ENCODE measurements at places on chromosomes 16 and 17.

DNA sequence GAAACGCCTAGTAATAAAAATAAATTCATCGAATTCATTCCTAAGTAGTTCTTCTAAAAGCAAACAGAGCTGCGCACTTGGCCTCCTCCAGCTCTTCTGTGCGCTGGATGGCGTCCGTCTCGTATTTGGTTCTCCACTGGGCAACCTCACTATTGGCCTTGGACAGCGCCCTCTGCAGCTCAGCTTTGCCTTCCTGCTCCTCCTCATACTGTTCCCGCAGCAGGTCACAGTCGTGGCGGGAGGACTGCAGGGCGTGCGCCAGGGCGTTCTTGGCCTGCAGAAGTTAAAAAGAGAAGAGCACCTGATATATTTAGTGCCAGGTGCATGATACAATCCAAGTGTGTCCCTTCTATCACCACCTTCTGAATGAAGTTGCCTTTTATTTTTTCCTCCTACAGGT, 21.8 kb downstream of the MYH3 start:
- DNase-seq, result no peak

- DNase-seq, result no peak
Measured at GRCh38 chr17:52134641-52135040, 23.9 kb downstream of the CA10 start.

- peak; percentile 30 for DNase-seq
Measured at GRCh38 chr17:74770498-74771318, 5.4 kb downstream of the NAT9 start.

- DNase-seq, result no peak
Measured at GRCh38 chr16:88365244-88365865, 17.4 kb upstream of the ZNF469 start.

- DNase-seq, result no peak
Measured at GRCh38 chr16:51287121-51287755, 136.2 kb upstream of the SALL1 start.

DNA sequence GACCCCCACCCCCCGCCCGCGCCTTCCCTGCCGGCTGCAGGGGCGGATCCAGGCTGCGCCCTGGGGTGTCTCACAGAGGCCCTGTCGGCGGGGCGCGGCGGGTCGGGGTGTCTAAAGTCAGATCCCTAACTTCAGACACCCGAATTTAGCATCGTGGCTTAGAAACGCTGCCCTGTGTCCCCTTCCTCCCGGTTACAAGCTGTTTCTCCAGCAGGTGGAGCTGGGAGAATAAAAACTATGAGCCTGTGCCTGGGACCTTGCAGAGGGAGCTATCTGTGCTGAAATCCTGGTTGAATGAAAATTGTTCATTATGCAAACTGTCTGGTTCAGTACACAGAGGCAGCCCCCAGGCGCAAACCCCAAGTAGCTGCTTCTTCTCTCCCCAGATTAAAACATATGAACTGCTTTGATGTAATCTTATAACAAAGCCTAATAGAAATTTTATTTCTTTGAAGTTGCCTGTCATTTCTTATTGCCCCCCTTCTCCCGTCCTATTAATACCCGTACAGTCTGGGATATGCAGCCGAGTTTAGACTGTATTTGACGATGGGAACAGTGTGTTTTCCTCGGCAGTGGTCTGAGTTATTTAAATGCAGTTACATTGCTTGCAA, 79.0 kb downstream of the RPA1 start:
- DNase-seq, result peak; percentile 33

GRCh38 chr17:79612468-79613194, 1.8 kb upstream of the RBFOX3 start:
- peak; percentile 18 for DNase-seq

DNA sequence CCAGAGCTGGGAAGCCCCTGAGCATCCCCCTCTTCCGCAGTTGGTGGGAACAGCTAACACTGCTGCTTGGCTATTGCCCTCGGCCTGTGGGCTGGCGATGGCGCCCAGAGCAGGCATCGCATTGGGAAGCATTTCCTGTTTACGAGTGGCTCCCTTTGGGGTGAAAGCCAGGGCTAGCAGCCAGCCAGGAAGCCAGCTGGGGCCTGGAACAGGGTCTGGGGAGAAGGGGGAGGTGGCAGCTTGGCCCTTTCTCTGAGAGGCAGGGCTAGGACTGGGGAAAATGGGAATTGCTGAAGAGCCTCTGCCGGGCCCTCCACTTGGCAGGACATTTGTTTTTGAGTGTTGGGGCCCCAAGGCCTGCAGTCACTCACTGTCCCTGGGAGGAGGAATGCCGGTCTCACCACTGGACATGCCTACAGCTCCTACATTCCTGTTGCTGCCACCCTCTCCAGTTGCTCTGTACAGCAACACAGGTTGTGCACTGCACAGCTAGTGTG, 2.4 kb upstream of the MTSS2 start:
- no peak for DNase-seq

GRCh38 chr17:47803201-47803600, 18.4 kb downstream of the OSBPL7 start:
- DNase-seq, result no peak

DNA sequence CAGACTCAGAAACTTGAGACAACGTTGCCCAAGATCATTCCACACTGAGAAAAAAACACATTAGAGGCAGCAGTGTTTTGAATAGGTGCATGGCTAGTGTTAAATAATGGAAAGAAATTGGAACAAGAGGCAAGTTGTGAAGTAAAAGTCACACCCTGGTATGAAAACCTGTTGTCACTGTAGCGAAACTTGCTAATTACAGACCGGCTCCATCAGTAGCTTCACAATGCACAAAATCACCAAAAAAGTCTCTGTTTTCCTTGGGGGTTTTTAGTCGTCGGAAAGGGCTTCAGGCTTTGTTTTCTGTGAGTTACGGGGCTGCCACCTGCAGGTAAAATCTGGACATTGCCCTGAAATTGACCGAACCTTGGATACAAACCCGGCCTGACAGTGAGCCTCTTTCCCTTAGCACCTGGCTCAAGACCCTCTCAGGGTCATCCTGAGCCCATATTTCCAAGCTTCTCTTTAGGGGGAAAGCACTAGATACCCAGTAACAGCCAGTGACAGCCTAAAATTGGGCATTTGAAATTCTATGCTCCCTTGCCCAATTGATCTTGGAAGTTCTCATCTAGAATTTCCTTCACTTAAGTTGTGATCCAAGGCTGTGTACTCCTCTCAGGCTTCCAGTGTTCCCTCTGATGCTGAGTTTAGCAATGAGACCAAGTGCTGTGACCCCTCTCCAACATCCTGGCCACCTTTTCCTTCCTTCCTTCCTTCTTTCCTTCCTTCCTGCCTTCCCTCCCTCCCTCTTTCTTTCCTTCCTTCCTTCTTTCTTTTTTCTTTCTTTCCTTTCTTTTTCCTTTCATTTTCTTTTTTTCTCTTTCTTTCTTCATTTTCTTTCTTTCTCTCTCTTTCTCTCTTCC, 7.2 kb upstream of the GRB2 start:
- peak; percentile 58 for DNase-seq

DNA sequence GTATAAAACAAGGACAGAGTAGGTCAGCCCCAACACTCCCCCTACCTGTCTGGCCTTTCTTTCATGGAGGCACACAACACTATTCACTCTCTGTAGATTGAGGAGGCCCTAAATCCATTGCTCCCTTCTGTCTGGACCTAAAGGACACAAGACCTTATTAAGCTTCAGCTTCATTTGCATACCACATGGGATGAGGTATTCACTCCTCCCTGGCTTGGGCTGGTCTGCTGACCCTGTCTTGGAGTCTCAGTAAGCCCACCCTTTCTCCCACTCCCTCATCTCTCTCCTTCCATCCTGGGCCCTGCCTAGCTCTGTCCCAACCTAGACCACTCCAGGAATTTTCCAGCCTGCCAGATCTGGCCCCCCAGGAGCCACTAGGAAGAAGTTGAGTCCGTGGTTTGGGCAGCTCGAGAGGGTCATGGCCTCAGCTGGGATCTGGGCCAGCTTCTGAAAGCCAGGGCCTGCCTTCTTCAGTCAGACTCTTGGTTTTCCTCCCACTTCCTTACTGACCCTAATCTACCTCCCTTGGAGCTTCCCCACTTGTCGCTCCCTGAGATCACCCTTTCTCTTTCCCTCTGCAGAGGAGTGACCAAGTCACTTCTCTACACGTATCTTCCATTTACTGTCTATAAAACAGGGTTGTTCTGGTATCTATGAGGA, 6.5 kb upstream of the LLGL1 start:
- peak; percentile 30 for DNase-seq

DNA sequence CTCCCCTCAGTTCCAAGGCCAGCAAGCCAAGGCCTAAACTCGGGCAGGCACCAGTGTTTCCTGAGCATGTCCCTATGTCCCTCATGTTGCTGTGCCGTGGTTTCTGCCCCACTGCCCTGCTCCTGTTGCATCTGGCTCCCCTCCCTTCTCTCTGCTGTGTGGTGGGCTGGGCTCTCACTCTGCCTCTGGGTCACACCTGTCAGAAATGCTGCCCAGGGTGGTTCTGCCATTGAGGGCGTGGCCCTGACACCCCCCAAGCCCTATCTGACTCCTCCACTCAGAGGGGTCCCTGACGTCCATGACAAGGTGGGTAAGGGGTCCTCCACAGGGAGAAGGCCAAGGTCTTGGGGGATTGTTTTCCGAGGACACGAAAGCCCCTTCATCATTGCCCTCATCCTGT, 9.2 kb upstream of the ITGA3 start:
- DNase-seq, result no peak

DNA sequence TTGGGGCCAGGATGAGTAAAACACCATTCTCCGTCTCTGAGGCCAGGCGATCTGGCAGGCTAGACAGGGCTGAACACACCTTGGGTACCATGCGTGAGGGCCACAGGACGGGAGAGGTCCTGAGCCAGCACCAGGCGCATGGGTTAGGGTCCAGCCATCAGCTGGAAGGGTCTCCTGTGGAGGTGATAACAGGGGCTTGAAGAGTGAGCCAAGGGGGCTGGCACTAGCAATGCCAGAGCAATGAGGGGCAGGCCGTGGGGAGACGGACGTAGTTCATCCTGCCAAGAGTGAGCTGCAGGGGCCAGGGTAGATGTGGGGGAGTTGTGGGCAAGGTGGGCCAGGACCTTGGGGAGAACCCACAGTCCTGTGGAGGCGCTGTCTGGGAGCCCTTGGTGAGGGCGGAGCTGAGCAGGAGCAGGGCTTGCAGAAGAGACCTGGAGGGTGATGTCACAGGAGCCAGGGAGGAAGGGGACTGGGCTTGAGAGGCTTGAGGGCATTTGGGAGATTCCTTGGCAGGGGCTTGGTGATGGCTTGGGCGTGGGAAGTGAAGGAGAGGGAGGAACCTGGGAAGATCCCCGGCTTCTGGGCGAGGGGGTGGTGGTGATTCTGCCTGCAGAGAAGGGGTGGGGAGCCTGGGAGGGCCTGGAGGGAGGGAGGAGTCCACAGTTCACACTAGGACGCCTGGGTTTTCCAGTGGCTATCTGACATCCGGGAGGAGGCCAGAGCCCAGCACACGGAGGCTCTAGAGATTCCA, 6.3 kb upstream of the NPTX1 start:
- no peak for DNase-seq

GRCh38 chr17:42608305-42609181, 631 bp downstream of the RETREG3 start:
- DNase-seq, result peak; percentile 11

DNA sequence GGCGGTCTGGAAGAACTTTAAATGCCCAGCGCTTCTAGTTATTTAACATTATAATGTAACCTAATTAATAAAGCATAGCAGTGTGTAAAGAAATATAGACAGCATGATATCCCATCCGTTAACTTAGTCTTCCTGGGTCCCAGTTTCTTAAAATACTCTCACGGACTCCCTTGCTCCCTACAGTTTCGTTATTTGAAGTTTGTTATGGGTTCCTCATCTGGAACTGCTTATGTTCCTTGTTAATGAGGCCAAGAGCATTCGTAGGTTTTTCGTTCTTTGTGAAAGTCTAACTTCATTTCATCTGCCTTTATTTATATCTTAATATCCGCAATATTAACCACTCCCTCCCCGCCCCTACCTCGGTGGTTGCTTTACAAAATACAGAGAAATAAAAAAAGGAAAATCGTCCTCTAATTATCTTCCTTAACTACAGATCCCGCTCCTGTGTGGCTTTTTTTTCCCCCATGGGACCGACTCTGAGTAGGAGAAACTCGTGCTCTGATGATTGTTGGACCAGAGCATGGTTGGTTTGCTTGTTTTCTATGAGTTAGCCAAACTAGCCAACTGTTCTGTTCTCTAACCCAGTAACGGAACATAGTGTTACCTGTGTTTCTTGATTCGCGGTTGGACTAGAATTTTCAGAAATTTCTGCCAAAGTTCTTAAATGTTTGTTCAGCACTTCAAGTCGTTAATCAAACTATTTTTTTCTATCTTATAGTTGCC, 863 bp downstream of the ADPRM start:
- DNase-seq, result no peak

DNA sequence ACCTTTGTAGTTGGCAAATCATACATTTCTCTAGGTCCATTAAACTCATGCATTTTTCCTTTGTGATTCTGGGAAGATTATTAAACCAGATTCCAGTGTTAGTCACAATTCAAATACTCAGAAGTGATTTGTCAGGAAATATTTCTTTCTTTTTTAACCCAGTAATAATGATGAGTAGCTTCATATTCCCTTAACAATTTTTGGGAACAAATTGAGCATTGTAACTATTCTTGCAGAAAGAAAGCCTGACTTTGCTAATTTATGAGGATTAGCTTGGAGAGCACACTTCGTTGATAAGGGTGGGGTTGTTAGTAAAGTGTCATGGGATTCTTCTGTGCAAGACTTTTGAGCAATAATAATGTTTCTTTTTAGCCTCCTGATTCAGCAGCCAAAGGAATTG, 18.7 kb upstream of the KRT24 start:
- DNase-seq, result peak; percentile 70

DNA sequence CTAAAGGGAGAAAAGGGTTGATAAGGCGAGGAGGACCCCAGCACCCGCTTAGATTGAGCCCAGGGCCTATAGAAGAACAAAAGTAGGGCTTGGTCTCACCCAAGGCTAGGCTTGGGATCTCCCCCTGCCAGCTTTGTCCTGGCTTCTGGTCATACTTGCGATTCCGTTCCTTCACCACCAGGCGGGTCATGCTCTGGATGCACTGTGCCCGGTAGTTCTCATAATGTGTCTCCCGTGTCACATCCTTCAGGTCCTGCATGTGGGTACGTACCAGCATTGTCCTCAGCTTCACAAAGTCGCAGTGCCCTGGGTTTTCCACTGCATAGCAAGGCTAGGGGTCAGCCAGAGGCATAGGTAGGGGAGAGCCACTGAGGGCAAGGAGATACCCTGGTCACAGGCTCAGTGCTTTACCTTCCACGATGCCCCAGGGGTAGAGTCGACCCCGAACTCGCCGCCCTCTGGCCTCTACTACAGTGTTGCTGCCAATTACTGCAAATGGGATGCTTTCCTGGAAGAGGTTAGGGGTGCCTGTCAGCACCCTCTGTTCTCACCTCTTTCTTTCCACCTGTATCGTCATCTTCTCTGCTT, 6.5 kb upstream of the MTMR4 start:
- no peak for DNase-seq

DNA sequence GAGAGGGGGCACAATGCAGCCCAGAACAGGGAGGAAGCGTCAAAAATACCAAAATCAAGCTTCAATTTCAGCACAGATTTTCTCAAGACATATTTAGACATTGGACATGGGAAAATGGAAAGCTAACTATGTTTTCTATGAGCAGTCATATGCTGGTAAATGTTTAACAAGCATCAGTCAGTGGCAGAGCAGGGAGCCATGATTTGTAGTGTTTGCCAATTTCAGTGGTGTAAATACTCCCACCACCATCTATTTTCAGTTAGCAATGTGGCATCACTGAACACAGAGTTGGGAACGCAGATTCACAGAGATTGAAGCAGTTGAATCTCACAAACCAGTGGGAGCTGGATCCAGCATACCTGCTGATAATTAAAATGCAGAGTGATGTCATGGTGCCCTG, 24.6 kb upstream of the MYOCD start:
- DNase-seq, result no peak

All from RCC 7860 (cell line).